Upper lobe of right lung (tissue), 1 donor: ENCODE measurements at places on chromosomes 6 and 20.

- no peak for DNase-seq
Measured at GRCh38 chr20:50338479-50339391, 148.1 kb downstream of the CEBPB start.

GRCh38 chr6:156589281-156589680, 187.9 kb upstream of the ARID1B start:
- no peak for DNase-seq

GRCh38 chr6:46102123-46102522, 27.7 kb upstream of the ENPP4 start:
- no peak for DNase-seq

DNA sequence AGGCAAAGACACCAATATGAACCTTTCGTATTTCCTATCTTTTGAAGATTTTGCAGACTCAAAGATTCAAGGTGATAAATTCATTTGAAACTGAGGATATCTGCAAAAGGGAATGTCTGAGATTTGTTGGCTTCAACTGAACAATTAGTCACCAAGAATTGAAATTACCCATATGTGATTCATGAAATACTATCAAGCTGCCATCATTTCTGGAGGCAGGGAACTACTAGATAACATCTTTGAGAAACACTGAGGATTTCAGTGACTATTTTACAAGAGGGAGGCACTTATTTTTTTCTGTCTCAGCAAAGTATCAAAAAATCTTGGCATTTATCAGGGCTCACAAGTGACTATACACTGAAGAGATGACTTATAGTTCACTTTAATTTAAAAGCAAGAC, 39.8 kb upstream of the MMS22L start:
- no peak for DNase-seq

GRCh38 chr6:104159045-104159618, 700.6 kb downstream of the HACE1 start:
- no peak for DNase-seq

GRCh38 chr20:58113716-58114115, 114.7 kb downstream of the ANKRD60 start:
- no peak for DNase-seq

GRCh38 chr6:35484921-35485392, 11.9 kb downstream of the TEAD3 start:
- DNase-seq, result no peak

DNA sequence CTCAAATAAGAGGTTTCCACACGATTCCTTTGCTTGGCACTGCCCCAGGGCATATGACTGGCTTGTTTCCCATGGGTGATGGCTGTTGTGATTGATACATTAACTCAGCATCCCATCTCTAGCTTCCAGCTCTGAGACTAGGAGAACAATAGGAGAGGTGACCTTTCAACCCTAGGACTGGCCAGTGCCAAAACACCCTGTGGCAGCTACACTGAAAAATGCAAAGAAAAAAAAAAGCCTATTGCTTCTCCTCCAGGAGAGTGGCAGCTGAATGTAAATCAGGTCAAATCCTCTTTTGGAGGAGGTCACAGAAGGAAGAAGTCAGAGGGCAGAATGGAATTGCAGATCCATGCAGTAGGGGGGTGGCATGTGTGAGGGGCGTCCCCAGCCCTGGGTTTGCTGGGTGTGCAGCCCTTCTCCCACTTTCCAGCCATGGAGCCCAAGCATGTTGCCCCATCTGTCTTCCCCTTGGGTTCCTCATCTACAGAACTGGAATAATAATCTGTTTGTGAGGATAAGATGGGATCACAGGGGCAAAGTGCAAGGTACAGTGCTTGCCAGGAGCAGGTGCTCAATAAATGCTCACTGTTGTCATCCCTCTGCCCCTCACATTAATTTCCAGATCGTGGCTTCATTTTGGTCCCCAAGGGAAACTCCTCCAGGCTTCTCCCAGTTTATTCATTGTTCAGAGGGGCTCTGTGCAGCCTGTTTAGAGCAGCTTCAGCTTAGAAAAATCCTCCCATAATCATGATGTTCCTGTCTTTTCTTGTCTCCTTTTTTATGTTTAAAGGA, 245.0 kb upstream of the RIN2 start:
- no peak for DNase-seq

GRCh38 chr6:18019539-18020534, 32.4 kb upstream of the KIF13A start:
- DNase-seq, result no peak

- no peak for DNase-seq
Measured at GRCh38 chr6:15364401-15365037, 118.7 kb downstream of the JARID2 start.

DNA sequence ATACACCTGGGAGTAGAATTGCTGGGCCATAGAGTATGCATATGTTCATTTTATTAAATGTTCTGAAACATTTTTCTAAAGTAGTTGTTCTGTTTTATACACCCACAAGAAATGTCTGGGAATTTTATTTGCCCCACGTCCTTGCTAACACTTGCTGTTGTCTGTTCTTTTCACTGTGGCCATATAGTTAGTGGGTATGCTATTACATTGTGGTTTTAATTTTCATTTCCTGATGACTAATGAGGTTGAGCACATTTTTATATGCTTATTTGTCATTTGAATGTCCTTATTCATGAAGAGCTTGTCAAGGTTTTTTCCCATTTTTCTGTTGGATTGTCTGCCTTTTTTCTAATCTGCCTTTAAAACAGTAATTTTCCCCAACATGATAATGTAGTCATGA, 41.5 kb upstream of the TGM3 start:
- DNase-seq, result no peak

- no peak for DNase-seq
Measured at GRCh38 chr20:54619181-54619580, 143.8 kb downstream of the DOK5 start.
